ENCODE measurements at places on chromosomes 16 and 17.

GRCh38 chr17:71412803-71413202, 708.0 kb upstream of the SOX9 start:
- DNase-seq: no peak

DNA sequence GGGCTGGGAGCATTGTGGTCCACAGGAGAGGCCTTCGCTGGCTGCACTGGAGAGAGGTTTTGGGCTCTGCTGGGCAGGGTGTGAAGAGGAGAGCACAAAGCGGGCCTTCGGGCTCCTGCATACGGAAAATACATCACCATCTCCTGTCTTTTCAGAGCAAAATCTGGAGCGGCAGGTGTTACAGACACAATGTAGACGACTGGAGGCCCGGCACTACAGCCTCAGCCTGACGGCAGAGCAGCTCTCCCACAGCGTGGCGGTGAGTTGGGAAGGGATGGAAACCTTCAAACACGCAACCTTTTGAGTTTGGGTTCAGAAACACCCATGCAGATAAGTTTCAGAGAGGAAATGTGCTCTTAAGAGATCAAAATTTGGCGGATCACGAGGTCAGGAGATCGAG, 17.9 kb downstream of the GINS2 start:
- DNase-seq: no peak

GRCh38 chr16:81779536-81780320, 637 bp downstream of the PLCG2 start:
- DNase-seq: no peak

GRCh38 chr17:77002103-77003045, 134.2 kb downstream of the MGAT5B start:
- no peak for DNase-seq

GRCh38 chr16:55656691-55657092, 904 bp downstream of the SLC6A2 start:
- DNase-seq: no peak

DNA sequence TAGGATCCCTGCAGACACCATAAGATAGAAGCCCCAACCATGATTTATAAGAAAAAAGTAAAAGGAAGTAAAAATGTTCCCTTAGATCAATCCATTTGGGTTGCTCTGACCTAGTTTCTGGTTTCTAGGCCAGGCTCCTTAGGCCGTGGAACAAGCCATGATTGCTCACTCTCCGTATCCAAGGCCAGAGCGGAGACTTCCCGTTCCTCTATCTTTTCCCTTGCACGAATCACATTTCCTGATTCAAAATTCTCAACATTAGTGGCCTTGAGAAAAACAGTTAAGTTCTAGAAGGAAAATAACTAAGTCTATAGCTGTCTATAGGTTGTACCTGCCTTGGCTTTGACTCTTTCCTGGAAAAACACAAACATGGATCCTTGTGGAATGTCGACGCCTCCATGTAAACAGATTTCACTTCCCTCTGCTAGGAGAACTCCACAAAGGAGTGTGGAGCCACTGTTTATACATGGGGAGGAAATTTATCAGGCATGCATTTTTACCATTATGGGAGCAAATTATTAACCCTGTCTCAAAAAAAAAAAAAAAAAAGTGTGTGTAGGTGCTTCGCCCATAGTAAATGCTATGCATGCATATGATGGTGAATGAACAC, 149.6 kb downstream of the ZFHX3 start:
- DNase-seq: no peak
